ENCODE measurements at places on chromosomes 12 and 14.

- no peak for DNase-seq
Measured at GRCh38 chr14:39374851-39375250, 57.4 kb downstream of the FBXO33 start.

DNA sequence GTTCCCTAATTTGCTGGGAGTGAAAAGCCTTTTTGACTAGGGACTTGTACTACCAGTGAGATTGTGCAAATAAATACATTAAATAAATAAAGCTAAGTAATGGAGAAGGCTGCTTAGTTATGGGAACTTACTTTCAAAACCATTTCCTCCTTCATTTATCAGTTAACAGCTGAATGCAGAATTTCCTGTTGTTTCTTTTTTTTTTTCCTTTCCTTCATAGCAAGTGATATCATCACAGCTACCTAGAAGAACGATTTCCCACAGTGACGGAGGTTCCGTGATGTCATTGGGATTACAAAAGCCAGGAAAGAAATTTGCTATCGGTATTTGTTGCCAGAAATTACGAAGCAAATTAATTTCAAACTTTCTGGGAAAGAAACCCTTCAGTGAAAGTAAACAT is 42.1 kb upstream of the SOCS2 start:
- DNase-seq: no peak

DNA sequence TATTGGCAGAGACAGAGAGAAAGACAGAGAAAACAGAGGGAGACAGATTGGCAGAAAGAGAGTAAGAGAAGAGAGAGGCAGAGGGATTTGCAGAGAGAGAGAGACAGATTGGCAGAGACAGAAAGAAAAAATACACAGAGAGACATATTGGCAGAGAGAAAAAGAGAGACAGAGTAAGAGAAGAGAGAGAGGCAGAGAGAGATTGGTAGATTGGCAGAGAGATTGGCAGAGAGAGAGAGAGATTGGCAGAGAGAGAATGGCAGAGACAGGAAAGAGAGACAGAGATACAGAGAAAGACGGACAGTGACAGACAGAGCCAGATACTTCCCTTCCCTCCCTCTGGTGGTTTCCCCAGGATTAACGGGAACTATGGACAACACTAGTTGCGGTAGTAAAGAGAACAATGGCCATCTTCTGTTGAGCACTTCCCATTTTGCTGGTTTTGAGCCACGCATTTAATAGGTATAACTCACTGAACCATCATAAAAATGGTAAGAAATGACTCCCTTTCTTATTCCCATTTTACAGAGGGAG is 2.6 kb upstream of the NOS1 start:
- no peak for DNase-seq

DNA sequence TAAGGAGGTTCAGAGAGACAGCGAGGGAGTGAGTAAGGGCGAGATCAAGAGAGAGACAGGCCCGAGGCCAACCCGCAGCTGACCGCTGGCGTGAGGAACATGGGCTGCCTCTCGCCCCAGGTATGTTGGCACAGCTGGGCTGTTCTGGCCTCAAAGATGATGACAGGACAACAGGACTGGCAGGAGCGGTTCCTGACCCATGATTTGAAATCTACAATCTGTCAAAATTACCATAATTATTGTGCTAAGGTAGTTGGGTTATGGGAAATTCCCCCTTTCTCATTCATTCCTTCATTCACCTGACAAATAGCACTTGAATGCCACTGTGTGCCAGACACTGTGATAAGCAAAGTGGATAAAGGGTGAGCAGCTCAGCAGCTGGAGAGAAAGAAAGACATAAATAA is 5.1 kb upstream of the ENDOU start:
- no peak for DNase-seq

DNA sequence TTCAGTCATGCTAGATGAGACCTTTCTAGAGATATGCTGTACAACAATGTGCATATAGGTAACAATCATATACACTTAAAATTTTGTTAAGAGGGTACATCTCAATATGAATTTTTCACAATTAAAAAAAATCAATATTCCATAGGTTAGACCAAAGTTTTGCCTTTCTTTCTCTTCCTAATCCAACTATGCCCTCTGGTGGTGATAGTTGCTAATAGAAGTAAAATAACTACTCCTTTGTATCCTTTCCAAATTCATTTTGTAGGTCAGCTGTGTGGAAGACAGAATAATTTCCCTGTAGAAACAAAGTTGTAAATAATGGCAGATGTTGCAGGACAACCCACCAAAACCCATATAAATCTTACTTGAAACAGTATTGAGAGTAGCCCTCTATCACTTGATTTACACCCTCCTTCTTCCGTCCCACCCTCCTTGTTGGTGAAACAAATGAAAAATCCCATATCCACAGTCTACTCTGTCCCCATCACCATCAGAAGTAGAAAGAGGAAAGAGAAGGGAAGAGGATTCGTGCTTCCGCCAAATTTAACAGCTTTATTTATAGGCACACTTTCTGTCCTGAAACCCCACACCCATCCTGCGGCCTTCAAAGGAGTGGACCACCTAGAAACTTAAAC is 34.2 kb upstream of the KICS2 start:
- DNase-seq: no peak

DNA sequence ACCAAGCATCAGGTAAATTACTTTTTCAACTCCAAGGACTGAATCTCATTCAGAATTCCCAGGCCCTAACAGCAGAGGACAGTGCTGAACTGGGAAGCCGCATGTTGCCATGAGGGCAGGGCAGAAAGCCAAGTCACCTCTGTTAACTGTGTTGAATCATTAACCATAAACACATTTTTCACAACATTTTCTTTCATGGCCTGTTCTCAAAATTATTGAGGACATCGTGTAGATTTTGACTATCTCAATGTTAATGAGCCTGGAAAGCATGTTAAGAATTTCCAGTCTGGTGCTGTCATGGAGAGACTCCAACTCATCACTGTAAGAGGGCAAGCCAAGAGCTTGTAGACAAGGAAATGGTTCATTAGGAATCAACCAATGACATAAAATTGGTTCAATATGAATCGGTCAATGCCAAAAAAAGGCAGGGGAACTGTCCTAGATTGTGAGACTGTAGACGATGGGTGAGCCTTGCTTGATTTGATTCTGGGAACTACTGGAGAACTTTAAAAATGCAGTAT is 33.7 kb downstream of the CPM start:
- DNase-seq: no peak

Data from stimulated activated CD8-positive, alpha-beta memory T cell treated with anti-CD3 and anti-CD28 coated beads, Interleukin-15, amount 100 ng/mL, for 1 hour (primary cell).